ENCODE measurements at places on chromosomes 5 and 9. TPM values are rescaled to one million over a fixed set of nuclear protein-coding genes. Genes with fewer than 3 reads are reported as not detected.

The SLC34A3 gene
- total RNA-seq: under 0.01 TPM

The LCN10 gene
- not detected for total RNA-seq

The SPATA31E1 gene
- not detected for total RNA-seq

The TAS2R1 gene
- total RNA-seq: not detected

The C5orf58 gene
- total RNA-seq: not detected

The BTNL9 gene
- not detected for total RNA-seq
